Fibroblast of lung (primary cell): ENCODE measurements at places on chromosomes 1 and 21. TPM values are rescaled to one million over a fixed set of nuclear protein-coding genes. Genes with fewer than 3 reads are reported as not detected.
A peak's percentile ranks its signal among the peaks of the same experiment; 100 is the strongest.

The PROX1 gene
- under 0.01 and 0.17 TPM in 2 replicates for total RNA-seq

GRCh38 chr1:216502528-216503162, 79.4 kb upstream of the USH2A start:
- no peak for DNase-seq

GRCh38 chr1:184945678-184946412, 28.5 kb downstream of the NIBAN1 start:
- DNase-seq, result peak; percentile 86

DNA sequence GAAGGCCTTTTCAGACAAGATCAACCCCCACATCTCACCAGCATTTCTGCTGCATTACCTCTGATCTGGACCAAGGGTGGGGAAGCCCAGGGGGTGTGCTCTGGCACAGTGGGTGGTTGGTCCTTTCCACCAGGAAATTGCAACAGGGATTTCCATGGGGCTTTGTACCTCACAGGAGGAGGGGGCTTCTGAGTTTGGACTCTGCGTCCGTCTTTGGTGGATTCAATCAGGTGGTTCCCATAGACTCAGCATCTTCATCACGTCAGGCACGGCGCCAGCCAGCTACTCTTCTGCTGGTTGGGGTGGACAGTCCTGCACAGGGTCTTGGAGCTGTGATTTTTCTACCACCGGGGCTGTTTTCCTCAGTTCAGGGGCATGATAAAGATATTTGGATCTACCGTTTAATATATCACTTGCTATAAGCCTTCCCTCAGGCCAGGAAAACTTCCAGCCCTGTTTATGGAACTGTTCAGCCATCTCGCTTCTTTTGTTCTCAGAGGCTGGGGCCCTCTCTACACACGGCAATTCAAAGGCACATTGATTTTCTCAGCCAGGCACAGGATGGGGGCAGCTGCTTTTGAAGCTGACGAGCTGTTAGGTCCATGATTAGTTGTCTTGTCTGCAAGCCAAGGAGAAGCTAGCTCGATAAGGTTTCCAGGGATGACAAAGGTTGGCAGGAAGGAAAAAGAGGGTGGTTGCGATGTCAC, 467.3 kb downstream of the CAMTA1 start:
- DNase-seq, result peak; percentile 24

- DNase-seq, result no peak
These were observed 36.8 kb upstream of the SLC16A1 start for GRCh38 chr1:112992780-112993179.

- DNase-seq, result peak; percentile 46
These were observed 415.6 kb downstream of the SMYD3 start for GRCh38 chr1:246091477-246091876.

DNA sequence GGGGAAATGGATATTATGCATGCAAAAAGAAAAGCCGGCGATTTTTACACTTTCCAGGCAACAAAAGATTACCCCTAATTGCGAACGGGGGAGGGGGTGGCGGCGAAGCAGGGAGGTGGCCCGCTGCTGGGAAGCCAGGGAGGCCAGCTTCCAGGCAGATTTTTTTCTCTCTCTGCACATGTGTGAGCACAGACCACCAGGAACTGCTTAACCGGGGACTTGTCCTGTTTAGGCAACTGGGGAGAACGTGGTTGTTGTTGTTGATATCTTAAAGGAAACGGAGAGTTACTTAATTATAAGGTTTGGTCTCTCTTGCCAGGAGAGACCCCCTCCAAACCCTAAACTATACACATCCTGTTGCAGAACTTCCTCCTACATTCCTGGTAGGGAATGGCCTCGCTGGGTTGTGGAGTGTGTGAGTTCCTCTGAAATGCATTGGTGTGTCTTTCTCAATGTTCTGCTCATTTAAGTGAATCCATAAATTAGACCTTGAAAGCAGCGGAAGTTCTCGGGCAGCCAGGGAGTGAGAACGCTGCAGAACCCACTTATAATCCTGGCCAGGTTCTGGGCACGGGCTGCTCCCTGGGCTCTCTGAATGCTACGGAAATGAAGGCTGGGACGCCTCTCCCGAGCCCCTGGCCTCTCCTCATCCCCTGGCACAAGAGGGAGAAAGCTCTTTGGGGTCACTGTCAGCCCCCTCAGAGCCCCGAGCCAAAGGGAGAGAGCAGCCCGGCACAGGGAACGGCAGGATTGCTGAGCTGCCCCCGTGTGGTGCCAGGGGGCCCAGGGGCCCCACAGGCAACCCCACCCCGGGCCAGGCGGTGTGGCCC, 250.0 kb downstream of the FOXD2 start:
- no peak for DNase-seq

DNA sequence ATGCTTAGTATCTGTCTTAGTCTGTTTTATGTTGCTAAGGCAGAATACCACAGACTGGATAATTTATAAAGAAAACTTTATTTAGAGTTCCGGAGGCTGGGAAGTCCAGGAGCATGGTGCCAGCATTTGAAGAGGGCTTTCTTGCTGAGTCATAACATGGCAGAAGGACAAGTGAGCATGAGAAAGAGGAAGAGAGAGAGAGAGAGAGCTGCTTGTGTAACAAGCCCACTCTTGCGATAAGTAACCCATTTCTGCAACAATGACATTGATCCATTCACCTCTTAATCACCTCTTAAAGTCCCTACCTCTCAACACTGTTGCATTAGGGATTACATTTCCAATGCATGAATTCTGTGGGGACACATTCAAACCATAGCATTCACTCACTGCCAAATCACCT, 11.7 kb upstream of the MYOCOS start:
- DNase-seq, result peak; percentile 27

DNA sequence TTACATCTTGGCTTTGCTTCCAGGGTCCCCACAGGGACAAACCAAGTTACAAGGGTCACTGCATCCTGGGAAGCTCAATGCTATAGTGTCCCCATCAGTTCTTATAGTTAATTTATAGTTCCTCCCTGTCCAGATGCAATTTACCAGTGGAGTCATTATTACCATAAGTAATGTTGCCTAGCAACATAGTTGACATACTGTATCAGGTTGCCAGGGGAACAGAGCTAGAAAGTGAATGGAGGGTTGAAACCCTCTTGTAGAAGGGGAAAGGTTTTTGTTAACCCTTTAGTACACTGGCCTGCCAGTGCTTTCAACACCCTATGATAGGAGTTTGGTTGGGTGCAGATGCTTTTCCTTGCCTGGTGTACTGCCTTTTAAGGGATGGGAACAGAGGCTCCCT, 34.3 kb upstream of the TTC4 start:
- no peak for DNase-seq

DNA sequence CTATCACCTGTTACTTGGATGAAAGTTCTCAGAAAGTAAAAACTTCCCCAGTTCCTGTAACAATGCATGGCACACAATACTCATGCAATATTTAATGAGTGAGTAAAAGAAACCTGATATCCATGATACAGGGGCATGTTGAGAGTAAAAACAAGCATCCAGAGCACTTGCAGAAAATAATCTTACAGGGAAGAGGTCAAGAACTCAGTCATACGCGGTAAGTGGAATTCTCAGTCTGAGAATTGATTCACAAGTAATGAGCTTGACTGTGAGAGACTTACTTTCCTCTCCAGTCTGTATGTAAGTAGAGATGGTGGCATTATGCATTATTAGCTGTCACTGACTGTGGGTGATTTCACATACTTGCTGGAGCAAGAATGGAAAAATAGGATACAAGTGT, 976.9 kb downstream of the BRINP3 start:
- peak; percentile 39 for DNase-seq

DNA sequence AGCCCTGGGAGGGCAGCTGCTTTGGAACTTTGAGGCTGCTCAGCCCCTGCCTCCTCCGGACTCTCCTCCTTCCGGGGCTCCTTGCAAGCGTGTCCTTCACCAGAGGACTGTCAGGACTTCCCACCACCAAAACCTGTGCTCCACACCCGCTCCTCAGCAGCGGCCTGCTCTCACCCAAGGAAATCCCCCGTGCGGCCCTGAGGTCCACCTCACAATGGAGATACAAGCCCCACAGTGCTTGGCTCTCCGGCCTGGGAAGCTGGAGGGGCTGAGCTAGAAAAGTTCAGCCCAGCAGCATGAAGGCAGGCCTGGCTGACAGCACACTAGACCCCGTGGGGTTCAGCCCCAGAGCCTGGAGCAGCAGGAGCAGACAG, 33.6 kb downstream of the PGBD5 start:
- no peak for DNase-seq
